Urinary bladder (tissue), 4 donors: ENCODE measurements at places on chromosomes 12 and 14.

DNA sequence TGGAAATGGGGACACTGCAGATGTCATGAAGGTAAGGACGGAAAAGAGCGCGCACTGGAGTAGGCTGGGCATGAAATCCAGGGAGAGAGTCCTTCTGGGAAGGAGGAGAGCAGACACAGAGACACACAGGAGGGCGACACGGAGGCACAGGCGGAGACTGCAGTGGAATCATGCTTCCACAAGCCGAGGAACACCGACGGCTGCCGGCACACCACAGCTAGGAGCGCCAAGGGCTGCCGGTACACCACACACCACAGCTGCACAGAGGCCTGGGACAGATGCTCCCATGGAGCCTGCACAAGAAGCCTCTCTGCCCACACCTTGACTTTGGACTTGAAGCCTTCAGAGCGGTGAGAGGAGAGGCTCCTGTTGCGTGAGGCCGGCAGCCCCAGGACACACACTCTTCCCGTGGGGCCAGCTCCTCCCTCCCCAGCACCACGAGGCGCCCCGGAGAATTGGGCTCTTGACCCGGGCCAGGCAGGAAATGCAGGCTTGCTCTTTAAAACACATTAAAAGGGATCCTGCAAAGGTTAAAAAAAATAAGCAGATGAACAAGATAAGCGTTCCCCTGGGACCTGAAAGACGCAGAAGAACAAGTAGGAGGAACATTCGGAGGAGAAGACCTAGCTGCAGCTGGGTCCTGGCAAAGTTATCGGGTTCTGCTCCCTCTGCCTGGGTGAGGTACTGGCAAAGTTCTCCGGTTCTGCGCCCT lies 28.3 kb upstream of the FZD10 start:
- no peak for DNase-seq

- DNase-seq = no peak
These were observed 108.2 kb upstream of the SLC38A4 start for GRCh38 chr12:46933947-46934346.

- no peak for DNase-seq
These were observed 1.3 kb upstream of the EEA1 start for GRCh38 chr12:92930421-92930820.

DNA sequence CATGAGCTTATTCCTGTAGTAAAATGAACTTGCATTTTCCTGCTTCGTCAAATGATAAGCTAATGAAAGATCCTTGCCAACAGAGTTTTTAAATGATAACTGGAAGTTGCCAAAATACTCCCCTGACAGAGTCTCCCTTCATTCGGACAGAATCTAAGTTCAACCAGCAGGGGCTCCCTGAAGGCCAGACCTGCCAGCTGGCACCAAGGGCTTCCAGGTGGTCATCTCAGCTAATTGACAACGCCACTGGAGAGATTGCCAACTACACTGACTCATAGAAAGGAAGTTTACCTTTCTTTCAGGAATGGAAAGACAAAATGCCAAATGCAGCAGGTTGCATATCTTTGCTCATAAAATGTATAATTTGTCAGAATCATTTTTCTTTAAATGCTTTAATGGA lies 462.8 kb downstream of the GXYLT1 start:
- DNase-seq = no peak
